ENCODE measurements at places on chromosomes 2 and 18.

DNA sequence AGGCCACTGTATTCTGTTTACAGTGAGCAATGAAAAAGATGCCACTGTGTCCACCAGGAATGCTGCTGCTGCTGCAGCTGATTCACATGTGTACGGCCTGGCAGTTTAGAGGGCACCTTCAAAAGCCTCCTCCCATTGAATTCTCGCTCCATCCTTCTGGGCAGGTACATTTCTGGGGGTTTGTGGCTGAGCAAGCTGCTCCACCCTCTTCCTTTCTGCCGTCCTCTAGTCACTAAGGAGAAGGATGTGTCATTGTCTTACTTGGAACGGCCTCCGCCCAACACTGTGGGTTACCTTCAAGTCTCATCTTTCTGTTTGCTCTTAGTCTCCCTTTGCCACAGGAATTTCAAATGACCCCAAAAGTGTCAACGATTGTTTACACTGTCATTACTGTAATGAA lies 182.0 kb downstream of the ZBTB7C start:
- H3K4me1 ChIP-seq: no peaks in the 10 kb centered on the region
- no peak overlapping the region for H3K27ac ChIP-seq
- no peaks in the 10 kb centered on the region for H3K27me3 ChIP-seq
- H3K4me3 ChIP-seq: no peak overlapping the region

DNA sequence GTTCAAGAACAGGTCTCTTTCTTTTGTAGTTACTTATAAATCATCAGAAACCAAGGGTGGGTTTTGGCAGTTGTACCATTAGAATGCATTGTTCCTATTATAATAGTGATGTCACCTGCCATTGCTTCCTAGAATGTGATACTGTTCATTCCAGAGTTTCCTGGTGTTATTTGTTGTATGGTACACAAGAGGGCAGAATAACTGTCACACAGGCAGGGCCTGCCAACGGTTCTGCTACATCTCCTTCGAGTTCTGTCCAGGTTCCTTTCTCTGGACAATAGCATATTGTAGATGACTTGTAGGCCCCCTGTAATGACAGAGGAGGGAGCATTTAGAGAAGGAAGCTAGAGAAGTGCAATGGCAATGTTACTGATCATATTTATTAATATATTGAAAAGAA lies 98.3 kb downstream of the KLHL14 start:
- H3K4me3 ChIP-seq: no peak overlapping the region
- no peaks in the 10 kb centered on the region for H3K36me3 ChIP-seq
- H3K27me3 ChIP-seq: no peaks in the 10 kb centered on the region
- no peak overlapping the region for H3K27ac ChIP-seq
- H3K4me1 ChIP-seq: no peaks in the 10 kb centered on the region

GRCh38 chr18:72634500-72634899 lies 90.4 kb upstream of the CBLN2 start:
- H3K27me3 ChIP-seq: no peaks in the 10 kb centered on the region
- no peaks in the 10 kb centered on the region for H3K36me3 ChIP-seq
- no peak overlapping the region for H3K4me3 ChIP-seq

DNA sequence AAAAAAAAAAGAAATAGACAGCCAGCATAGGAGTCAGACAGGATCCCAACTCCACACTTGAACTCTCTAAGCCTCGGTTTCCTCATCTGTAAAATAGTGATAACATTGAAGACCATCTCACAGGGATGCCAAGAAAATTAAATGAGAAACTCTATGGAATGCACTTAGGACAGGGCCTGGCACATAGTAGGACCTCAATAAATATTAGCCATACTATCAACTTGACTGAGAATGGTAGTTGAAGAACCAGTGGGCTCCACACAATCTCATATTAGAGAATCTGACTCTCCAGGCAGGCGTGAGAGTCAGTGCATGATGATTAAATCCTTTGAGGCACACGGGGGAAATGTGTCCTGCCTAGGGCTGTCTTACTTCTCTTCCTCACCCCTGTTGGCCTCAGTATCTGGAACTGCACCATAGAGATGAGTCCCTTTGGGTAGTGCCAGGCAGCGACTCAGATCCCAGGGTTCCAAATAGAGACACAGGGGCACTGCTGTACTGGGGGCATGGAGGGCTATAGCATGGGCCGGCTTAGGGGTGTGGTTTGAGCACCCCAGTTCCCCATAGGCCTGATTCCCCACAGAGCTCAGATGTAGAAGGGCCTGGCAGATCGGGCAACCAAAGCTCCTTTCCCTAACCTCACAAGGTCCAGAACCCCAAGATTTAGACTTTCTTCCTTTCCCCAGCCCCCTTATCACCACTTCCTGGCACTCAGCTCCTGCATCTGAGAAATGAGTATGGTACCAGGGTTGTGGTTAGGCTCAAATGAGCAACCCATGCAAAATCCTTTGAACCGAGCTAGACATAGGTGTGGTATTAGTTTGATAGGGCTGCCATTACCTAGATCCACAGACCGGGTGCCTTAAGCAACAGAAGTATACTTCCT lies 51.3 kb upstream of the CAB39 start:
- H3K36me3 ChIP-seq: no peaks in the 10 kb centered on the region
- no peaks in the 10 kb centered on the region for H3K27me3 ChIP-seq
- no peak overlapping the region for H3K27ac ChIP-seq

DNA sequence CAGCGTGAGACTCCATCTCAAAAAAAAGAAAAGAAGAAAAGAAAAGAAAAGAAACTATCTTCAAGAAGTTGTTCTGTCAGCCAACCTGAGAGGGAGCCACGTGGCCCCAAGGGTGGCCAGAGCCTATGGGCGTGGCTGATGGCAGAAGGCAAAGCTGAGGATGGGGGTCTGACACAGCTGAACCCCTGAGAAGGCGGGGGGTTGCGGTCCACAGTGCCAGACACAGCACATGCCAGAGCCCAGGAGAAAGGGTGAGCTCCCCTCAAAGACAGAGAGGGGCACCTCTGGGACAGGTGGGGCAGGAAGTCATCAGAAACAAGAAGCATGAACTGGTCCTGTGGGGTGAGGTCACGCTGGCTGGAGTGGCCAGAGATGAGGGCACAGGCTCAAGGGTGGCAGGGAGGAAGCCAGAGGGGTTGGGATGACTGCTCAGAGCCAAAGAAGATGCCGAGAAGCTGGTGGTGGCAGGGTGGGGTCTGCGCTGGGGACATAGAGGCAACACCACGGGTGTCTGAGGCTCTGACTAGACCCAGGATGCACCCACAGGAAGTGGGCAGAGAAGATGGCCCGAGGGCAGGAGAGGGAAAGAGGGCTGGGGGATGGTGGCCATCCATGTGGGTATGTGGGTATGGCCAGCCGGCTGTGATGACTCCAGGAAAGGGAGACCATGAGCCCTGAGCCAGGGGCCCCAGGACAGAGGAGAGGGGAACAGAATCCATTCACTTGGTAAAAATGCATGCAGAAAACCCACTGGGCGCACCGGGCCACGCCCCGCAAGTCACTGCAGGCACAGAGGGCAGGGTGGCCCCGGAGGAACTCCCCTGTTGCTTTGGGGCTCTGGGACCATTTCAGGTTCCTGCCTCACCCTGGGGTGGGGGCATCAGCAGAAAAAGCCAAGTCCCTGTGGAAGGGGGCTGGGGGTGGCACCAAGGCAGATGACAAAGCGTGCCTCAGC lies 8.4 kb downstream of the KIF1A start:
- H3K27me3 ChIP-seq: no peaks in the 10 kb centered on the region
- H3K4me3 ChIP-seq: no peak overlapping the region
- no peaks in the 10 kb centered on the region for H3K36me3 ChIP-seq
- H3K4me1 ChIP-seq: no peaks in the 10 kb centered on the region
- no peak for DNase-seq

DNA sequence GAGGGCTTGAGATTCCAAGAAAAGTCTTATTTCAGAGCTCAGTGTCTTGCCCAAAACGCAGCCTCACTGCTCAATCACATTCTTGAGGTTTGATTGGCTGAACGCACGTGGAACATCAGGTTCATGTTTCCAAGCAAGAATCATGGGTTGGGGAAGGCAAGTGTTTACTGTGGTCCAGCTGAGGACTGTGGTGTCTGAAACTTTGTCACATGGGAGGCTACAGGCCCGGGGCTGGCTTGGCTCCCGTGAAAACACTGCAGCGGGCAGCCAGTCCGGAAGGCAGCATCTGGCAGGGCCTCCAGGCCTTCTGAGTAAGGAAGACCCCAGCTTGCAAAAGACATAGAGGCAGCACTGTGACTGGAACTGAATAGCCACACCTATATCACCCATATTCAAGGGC lies 84.7 kb downstream of the POLR1A start:
- H3K36me3 ChIP-seq: peaks cover 5% of the 10 kb centered on the region
- no peak for DNase-seq
- H3K4me3 ChIP-seq: no peak overlapping the region
- no peaks in the 10 kb centered on the region for H3K4me1 ChIP-seq
- no peaks in the 10 kb centered on the region for H3K27me3 ChIP-seq

All from pancreas (tissue), 10 donors.